ENCODE measurements at places on chromosomes 12 and 14.

- DNase-seq, result no peak
These were observed 1.4 kb downstream of the GUCY2C start for GRCh38 chr12:14694970-14695369.

GRCh38 chr12:81668475-81668874, 90.7 kb downstream of the PPFIA2 start:
- peak; percentile 94 for DNase-seq

DNA sequence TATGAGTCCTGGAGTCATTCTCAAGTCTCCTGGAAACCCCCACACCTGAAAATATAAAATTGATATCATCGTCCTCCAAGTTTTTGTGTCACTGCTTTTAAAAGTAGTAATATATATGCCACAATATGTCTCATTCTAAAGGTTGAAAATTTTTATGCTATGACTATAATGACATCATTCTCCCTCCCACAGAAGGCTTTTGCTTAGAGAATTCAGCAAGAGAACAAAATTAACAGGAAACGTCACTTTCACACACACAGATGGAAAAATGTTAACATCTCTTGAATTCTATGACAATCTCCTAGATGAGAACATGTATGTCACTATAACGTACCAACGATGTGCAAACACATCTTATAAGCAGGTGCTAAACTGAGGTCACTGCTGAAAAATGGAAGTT, 498.3 kb downstream of the FOXG1 start:
- DNase-seq, result peak; percentile 2

GRCh38 chr12:13197526-13198143, 1.1 kb downstream of the EMP1 start:
- DNase-seq, result no peak

GRCh38 chr14:75143761-75144527, 17.1 kb upstream of the NEK9 start:
- DNase-seq, result no peak

- DNase-seq, result no peak
These were observed 25.9 kb upstream of the COL2A1 start for GRCh38 chr12:48030173-48030650.

GRCh38 chr14:38310420-38310995, 54.6 kb upstream of the CLEC14A start:
- DNase-seq, result no peak

GRCh38 chr12:22821985-22822384, 197.0 kb downstream of the ETNK1 start:
- DNase-seq, result peak; percentile 70

DNA sequence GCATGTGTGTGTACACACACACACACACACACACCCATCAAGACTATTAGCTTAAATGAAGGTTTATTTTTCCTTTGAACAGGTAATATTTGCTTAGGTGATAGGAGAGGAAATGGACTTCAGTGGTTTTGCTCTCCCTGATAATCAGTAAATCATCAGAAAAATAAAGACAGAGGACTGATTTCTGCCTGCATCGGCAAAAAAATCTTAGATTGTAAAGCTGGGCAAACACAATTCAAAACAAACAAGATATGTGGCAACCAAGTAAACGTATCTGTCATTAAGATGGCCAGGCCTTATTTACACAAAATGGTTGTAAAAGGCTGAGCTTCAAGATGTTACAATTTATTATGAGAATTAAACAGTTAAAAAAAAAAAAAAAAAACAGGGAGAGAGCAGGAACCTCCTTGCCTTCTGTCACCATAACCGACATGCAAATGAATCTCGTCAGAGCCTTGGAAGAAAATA, 31.3 kb downstream of the PRKD1 start:
- no peak for DNase-seq

DNA sequence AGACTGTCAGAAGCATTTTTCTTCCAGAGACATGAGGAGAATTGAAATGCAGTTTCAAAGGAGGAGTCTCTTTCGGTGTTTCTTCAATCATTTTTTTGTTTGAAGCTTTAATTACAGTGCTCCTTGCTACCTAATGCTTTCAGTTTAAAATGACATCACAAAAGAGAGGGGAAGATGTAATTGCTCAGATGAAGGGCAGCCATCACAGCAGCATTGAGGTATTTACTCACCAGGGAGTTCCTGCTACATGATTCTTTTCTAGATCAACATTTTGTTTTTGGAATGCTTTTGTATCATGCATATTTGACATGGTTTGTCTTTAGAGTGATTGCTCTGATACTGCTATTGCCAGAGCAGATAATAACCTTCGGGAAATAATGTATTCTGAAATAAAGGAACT, 28.6 kb downstream of the FLRT2 start:
- DNase-seq, result no peak

- DNase-seq, result no peak
These were observed 61.3 kb downstream of the CACNA1C start for GRCh38 chr12:2114071-2114470.

GRCh38 chr14:90409209-90409730, 12.4 kb downstream of the CALM1 start:
- DNase-seq, result peak; percentile 99

DNA sequence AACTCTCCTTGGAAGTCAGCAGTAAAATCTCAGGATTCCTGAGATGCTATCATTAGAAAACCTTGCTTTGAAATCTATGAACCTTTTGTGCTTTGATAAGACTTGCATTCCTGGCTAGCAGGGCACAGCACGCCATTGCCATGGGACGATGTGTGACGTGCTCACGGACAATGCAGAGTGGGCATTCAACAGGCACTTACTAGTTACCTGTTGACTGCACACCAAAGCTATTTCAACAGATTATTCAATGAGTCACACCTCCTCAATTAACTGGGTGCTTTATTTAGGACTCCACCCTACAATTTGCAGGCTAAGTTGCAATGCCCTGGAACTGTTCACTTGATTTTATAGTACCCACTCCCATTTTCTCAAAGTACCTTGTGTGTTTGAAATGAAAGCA, 11.3 kb downstream of the NOS1 start:
- DNase-seq, result no peak

- no peak for DNase-seq
These were observed 88.9 kb downstream of the TXNDC16 start for GRCh38 chr14:52463375-52463774.

- DNase-seq, result peak; percentile 96
These were observed 484.4 kb downstream of the ATP23 start for GRCh38 chr12:58425481-58426392.

GRCh38 chr12:118999107-118999506, 17.8 kb downstream of the SRRM4 start:
- DNase-seq, result no peak

GRCh38 chr14:101916816-101917412, 47.5 kb upstream of the DYNC1H1 start:
- no peak for DNase-seq

DNA sequence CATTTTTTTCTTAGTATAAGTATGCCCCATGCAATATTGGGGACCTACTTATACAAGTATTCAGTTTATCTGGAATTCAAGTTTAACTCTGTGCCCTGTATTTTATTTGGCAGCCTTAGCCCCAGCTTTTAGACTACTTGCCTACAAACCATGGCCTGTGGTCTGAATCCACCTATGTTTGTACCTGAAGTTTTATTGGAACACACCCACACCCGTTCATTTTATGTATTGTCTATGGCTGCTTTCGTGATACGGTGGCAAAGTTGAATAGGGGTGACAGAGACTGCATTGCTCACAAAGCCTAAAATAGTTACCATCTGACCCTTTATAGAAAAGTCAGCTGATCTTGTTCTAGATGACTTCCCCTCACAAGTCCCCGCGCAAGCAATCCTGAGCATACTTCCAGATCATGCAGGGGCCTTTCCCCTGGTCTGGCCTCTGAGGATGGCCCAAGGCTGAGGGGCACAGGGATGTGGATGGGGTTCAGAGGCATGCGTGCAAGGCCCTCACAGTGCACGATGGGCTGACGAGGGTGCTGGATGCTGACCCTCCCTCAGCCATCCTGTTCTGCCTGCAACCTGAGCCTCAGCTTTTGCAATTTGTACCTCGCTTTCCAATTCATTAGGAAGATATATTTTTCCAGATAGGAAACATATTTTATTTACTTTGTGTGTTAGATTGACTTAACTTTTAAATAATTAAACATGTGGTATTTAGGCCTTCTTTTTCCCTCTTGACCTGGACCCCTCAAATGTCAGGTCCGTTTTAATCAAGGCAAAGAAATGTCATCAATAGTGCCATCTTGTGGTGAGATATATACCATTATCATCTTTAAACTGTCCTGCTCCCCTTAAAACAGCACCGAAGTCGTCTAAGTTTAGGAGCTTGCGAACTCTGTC, 527.3 kb upstream of the CCDC196 start:
- DNase-seq, result peak; percentile 42

DNA sequence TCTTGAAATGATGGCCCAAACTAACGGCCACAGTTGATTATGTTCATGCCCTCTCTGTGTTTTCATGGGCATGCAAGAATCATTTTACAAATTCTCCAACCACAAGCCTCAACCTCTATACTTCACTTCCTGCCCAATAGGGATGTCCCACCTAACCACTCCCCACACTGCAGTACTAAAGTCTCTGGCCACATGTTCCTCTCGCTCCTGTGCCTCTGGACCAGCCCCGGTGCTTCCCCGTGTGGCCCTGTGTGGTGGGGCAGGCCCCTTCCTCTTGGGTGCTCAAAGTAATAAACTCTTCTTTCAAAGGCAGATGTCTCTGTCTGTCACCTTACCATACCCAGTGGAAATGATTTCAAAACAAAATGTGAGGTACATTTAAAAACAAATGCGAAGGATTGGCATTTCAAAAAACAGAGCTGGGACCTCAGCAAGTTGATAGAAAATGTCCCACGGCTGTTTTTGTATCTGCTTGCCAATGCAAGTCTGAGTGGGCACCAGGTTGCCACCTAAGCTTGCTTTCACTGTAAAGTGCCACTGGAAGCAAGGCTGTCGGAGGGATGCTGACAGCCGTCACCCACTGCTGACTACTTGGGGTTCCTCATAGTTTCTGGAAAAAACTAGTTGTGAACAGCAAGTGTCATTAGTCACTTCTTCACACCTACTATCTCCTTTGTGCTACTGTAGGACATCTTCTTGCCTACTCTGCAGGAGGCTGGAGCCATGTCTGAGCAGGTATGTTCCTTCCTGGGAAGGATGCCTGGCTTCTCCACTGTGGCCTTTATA, 8.2 kb upstream of the SERPINA11 start:
- no peak for DNase-seq

DNA sequence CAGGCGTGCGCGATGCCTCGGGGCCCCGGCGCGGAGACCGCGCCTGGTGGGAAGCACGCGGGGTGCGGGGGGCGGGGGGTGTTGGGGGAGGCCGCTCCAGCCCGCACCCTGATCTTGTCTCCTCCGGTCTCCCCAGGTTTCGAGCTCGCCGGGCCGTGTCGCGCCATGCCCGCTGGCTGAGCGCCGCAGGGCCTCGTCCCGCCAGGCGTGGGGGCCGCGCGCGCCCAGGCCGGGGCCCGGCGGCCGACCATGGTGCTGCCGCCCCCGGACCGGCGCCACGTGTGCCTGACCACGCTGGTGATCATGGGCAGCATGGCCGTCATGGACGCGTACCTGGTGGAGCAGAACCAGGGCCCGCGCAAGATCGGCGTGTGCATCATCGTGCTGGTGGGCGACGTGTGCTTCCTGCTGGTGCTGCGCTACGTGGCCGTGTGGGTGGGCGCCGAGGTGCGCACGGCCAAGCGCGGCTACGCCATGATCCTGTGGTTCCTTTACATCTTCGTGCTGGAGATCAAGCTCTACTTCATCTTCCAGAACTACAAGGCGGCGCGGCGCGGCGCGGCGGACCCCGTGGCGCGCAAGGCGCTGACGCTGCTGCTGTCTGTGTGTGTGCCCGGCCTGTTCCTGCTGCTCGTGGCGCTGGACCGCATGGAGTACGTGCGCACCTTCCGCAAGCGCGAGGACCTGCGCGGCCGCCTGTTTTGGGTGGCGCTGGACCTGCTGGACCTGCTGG, 2.4 kb downstream of the TMEM121 start:
- DNase-seq, result no peak

- no peak for DNase-seq
These were observed 114.5 kb downstream of the DACT1 start for GRCh38 chr14:58752289-58752688.

- DNase-seq, result no peak
These were observed 197.3 kb upstream of the PPFIA2 start for GRCh38 chr12:81956468-81956860.

GRCh38 chr12:19639781-19640415, 200.6 kb downstream of the AEBP2 start:
- no peak for DNase-seq

- DNase-seq, result no peak
These were observed 162.4 kb downstream of the AKAP6 start for GRCh38 chr14:32491416-32492016.

DNA sequence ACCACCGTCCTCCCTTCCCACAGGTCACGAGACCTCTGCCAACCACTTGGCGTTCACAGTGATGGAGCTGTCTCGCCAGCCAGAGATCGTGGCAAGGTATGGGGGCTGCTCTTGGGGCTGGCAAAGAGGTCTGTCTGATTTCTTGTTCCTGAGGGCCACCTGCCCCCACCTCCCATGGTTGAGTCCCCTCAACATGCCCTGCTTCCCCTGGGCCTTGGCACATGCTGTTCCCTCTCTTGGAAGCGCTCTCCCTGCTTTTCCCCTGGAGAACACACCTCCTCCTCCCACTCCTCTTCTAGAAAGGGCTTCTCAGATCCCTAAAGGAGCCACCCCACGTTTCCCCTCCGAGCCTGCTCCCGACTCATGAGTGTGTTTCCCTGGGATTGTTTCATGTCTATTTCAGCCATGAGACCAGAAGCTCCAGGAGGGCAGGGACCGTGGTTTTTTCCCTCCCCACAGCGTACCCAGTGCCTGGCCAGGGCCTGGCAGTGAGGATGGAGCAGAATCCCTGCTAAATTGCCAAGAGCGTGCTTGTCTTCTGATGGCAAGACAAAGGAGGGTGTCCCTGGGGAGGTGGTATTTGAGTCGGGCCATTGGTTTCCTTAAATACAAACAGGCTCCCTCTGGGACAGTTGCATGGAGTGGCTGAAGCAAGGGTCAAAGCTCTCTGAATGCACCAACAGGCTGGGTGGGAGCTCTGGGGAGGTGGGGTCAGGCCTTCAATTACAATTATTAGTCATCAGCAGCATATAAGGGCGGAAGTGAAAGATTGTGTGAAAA, 34.1 kb downstream of the CYP46A1 start:
- peak; percentile 49 for DNase-seq

GRCh38 chr12:6337958-6338433, 3.9 kb downstream of the TNFRSF1A start:
- DNase-seq, result no peak

- DNase-seq, result no peak
These were observed 16.4 kb downstream of the PHETA1 start for GRCh38 chr12:111352296-111352993.

DNA sequence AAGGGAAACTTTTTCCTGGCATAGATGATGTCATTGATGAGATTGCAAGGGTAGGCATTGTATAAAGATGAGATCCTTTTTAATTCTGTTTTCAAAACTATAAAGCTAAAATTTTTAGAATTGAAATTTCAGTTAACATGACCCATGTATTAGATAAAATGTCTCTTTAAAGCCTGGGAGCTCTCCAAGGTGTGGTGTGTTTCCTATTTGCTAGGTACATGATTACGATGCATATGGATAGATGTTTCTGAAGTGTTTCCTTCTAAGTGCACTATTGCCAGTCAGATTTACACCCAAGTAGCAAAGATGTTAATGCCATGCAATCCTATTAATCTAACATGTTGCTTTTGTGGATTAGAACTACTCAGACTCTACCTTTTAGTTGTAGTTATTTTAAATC, 834.7 kb downstream of the DIO2 start:
- DNase-seq, result no peak

- no peak for DNase-seq
These were observed 40.3 kb downstream of the KTN1 start for GRCh38 chr14:55620277-55620676.

GRCh38 chr12:1544996-1545700, 49.2 kb downstream of the FBXL14 start:
- peak; percentile 41 for DNase-seq

Data from fibroblast of skin of back (primary cell).